ENCODE measurements at places on chromosomes 4 and X.

DNA sequence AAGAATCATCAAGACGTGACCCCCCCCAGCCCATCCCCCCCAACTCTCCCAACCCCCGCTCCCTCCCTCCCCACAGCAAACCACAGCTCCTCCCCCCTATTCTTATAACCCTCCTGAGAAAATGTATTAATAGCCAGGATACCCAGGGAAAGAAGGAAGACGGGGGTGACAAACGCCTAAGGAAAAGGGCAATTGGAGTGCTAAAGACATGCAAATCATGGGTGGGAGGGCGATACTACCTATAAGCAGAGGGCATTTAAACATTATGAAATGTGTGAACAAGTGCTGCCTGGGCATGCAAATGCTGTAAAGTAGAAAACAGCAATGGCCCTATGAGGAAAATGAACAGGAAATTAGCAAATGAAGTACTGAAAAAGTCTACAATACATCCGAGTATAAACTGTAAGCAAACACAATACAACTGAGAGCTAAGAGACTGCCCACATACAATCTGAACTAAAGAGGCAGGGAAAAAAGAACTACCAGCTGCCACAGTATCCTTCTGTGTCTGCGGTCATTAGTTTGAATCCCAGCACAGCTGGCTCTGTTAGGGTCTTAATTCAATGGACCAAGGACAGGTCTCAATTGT lies 2.4 kb downstream of the CXXC4 start:
- no peak for DNase-seq

- no peak for DNase-seq
These were observed 41.4 kb upstream of the MSANTD1 start for GRCh38 chr4:3207531-3208037.

DNA sequence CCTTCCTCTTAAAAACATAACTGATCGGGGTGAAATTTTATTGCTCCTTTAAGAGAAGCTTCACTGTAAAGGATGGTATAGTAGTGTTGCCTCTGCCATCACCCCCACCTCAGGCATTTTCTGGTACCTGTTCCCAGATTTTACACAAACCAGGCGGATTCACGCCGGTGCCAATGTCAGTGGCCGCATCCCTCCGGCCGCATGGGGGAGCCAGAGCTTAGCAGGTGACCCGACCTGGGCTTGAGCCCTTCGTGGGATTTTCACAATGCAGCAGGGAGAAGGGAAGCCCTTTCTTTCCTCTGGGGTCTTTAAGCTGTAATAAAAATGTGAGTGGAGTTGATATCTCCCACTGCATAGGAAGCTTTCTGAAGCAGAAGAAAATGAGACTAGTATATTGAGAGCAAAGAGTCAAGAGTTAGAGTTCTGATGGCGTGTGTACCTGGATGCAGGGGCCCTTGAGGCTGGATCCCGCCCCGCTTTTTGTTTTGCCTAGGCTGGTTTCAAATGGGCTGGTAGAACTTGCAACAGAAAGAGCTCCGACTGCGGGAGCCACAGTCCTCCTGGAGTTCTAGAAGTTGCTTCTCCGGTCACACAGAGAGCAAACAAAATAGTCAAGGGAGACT lies 59.4 kb downstream of the POLR2B start:
- peak; percentile 53 for DNase-seq

DNA sequence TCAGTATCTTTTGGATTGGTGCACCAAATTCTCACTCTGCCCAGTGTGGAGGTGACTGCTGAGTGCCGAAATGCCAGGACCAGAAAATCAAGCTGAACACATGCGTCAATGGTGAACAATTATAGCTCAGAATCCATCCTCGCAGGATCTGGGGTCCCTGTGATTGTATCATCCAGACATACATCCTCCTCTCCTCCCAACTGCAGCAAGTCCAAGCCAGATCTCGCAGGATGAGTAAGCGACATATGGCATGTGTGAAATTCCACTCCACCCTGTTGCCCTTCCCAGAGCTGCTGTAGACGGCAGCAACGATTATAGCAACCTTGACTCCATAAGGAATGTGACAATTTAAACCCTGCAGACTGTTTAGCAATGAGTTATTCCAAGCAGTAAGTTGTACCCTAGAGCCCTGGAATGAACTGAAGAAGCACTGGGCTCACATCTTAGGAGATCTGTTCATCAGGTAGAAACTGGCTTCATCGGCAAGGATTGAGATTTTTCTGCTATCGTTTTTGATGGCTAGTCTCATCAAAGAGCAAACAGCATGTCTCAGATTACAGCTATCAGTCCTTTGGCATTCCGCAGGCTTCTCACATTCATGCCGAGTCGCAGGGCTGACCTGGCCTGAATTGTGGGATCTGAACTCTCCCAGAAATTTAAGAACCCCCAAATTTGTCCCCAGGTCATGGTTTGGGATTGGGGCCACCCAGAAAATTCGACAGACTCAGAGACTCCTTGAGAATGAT lies 35.5 kb upstream of the SORBS2 start:
- DNase-seq = peak; percentile 43

DNA sequence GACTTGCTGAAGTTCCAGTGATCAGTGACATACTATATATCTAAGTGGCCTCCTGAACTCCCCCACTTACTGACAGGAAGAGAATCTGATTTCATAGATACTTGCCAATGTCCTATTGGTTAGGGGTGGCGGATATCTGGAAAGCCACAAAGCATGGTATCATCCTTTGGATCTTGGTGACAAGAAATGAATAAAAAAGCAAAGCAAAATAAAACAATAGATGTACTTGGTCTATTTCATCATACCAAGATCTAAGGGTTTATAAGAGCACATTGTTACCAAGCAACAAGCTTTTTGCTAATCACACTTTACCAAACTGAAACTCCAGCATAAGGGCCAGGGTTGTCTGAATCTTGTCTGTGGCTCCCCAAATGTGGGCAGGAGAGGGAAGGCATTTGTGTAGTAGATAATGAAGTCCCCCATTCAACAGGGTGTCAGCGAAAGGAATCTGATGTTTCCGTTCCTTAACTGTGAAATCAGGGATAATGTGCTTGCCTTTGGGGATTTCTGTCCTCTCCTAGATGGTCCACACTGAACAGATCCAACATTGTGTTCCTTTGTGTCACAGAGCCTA lies 125.0 kb upstream of the SMIM10 start:
- no peak for DNase-seq

DNA sequence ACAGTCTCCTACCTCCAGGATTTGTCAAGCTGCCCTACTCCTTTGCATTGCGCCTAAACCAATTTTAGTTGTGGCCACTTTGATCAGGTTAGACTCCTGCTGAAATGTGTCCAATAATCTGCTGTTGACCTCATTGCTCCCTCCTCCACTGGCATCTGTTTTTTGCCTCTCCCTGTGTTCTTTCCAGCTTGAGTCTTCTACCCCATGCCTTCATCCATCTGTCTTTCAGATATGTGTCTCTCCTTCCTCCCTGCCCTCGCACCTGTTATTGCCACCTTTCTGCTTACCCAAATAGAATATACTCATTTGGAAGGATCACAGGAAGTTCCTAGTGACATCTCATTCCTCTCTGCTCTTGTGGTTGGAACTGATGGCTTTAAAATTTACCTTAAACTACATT lies 366.6 kb upstream of the CLNK start:
- DNase-seq = no peak

DNA sequence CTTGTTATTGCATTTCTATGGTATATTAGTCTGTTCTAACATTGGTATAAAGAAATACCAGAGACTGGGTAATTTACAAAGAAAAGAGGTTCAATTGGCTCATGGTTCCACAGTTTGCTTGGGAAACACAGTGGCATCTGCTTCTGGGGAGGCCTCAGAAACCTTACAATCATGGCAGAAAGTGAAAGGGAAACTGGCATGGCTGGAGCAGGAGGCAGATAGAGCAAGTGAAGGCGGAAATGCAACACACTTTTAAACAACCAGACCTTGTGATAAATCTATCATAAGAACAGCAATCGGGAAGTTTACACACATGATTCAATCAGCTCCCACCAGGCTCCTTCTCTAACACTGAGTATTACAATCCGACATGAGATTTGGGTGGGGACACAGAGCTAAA lies 346.6 kb upstream of the GNPDA2 start:
- DNase-seq = no peak

- peak; percentile 97 for DNase-seq
These were observed 393 bp downstream of the GTPBP6 start for GRCh38 chrX:318068-318738.

DNA sequence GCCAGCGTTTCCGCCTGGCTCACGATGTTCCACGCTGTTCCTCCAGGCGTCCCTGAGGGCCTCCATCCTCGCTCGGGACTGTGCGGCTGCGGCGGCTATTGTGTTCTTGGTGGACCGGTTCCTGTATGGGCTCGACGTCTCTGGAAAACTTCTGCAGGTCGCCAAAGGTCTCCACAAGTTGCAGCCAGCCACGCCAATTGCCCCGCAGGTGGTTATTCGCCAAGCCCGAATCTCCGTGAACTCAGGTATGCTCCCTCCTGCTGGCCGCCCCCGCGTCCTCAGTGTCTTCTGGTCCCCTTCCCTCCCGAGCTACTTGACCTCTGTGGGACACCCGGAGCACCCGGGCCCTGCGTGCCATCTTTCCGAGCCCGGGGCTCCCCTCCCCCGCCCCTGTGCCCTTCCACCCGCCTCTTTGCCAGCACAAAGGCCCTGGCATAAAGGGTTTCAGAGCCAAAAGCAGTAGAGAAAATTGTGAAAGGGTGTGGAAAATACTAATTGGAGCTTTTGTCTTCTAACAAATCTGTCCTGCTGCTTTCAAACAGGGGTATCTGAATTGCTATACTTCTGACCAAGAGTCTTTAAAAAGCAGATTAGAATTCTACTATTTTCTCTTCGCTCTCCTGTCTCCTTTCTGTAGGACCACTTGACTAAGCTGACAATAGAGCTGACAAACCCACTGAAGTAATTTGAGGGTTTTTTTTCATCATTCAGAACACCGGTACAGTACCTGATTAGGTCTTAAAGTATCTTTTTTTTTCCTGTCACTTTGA lies 104.0 kb downstream of the NEUROG2 start:
- DNase-seq = no peak

DNA sequence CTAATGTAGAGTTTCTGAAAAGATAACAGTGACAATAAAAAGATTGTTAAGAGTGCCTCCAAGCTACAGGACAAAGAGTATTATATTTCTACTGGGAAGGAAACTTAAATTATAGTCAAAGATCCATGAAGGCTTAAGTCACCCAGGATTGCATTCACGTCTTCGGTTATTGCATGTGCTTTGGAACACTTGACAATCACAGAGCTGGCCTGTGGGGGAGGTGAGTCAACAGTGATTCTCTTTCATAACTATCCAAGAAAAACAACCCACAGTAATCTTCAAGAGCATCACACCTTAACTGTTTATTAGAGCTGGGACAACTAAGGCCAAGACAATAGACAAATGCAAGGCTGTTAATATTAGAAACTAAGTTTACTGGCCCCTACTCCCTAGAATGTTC lies 40.3 kb downstream of the PDGFC start:
- no peak for DNase-seq

DNA sequence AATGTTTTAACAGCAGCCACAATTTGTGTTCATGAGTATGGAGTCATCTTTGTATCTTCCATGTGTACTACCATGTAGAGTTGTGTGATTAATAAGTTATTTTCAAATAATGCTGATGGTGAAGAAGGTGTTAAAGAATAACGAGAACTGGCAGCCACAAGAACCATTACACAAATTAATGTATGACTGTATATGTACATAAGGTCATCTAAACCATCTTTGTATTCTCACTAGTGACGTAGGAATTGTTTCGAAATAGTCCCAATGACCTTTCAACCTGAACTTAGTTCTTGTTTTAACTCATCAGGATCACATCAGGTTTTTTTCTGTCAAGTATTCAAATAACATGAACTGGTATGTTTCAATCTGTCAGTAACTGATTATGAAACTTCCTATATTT lies 48.3 kb upstream of the NOCT start:
- no peak for DNase-seq

DNA sequence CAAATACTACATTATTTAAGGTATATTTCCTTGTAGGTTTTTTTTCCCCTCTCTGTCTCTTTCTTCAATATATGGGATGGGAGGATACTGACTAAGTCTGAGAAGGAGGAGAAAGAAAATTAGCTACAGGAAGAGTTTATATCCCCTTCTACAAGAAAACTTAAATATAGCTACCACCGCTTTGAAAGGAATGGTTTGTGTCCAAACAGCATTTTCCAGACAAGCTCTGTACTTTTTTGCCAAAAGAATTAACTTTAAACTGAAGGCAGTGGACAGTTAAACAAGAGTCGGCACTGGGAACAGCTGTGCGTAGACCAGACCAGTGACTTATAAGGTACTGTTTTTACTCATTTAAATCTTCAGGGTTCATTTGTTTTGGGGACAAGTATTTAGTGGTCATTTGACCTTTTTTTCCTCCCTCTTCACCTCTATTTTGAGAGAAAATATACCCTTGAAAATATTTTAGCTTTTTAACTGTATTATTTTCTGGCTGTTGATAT lies 303.7 kb downstream of the ARHGAP24 start:
- no peak for DNase-seq
